ENCODE measurements at places on chromosomes 12 and 14.
A peak's percentile ranks its signal among the peaks of the same experiment; 100 is the strongest.

GRCh38 chr12:53507603-53507885, 260 bp upstream of the NPFF start:
- no peak for ATAC-seq

DNA sequence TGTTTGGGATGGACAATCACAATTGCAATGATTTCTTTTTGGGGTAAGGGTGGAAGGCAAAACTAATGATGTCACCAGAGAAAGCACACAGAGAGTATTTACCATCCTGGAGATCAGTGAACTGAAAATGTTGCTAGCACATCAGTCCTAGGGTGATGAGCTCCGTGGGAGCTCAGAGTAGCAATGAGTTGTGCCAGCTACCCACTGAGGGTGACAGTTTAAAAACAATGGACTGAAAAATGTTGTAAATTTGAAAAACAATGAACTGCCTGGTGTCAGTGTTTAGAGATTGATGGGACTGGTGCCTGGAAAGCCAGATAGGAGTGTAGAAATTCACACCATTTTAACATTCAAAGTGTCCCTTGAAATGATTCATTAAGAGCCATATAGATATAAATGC, 198.5 kb downstream of the ATP23 start:
- ATAC-seq: no peak

DNA sequence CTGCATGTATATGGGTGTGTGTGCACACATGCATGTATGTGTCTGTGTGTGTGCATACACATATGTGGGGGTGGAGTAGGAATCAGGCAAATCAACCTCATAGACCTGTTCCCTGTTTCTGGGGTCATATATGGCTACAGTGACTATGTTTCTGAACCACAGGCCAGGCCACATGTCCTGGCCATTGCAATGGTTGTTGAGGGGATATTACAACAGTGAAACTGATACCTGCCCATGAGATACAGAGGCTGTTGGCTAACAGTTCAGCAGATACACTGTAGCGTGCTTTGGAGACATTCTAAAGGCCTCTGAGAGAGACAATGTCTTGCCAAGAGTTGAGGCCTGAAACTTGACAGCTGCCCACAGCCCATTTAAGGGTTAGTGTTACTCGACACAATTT, 47.3 kb upstream of the FOS start:
- ATAC-seq: no peak

DNA sequence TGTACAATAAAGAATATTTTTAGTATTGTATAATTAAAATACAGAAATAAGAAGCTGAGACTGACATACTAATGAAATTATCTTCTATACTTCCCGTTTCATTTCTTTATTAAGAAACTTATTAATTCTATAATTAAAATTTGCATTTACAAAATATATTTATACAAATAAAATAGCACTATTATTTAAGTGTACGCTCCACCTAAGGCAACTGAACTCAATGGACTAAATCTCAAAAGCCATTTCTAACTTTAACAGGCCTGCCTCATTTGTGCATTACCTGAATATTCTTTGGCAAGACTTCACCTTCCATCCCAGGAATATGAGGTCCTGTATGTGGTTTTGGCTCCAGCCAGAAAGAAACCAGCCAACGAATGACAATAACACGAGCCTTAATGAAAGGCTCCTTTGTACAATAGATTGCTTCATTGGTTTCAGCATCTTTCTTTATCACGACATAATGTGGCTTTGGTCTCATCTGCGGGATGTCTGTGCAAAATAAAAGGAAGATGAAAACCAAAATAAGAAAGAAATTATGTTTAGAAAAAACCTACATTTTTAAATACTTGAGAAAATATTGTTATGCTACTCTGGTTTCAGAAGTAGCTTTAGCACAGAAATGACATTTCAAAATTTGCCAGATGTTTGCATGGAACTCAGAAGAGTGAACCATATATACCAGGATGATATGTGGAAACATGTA, 58.7 kb downstream of the RALGAPA1 start:
- ATAC-seq: no peak

- ATAC-seq: no peak
Measured at GRCh38 chr14:46920542-46920941, 269.0 kb upstream of the RPL10L start.

DNA sequence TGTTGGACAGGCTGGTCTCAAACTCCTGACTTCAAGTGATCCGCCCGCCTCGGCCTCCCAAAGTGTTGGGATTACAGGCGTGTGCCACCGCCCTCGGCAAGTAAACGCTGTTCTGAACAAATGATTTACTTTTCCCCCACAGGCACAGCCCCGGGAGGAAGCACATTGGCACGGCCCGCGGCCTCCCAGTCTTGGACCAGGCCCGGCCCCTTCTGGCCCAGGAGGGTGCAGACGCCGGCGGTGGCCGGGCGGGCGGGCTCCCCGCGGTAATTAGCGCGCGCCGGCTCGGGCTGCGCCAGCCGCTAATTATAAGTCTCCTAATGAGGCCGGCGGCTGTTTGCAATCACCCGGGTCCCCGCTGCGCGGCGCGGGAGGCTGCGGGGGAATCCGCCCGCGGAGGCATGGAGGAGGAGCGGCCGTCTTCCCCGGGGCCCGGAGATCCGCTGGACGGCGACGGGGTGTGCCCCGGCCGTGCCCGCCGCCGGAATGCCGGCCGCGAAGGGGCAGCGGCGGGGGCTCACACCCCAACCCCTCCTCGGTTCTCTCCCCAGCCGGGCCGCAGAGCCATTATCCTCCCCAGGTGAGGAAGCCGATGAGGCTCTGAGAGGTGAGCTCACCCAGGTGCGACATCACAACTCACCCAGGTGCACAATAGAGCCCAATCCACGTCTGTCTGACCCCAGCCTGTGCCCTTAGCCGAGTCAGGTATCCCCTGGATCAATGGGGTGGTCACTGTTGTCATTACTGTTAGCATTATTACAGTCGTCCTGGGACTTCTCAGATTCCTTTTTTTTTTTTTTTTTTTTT, 3.3 kb upstream of the POP5 start:
- peak; percentile 37 for ATAC-seq

Measured in stimulated activated memory B cell treated with anti-CD40 and anti-IgM and Interleukin-4, amounts not matched to agents 10 μg/mL and 1 μg/mL and 100 μg/mL, for 72 hours (primary cell).